ENCODE measurements at places on chromosomes 4 and X. TPM values are rescaled to one million over a fixed set of nuclear protein-coding genes. Genes with fewer than 3 reads are reported as not detected.

The ASB9 gene
- 5.6 TPM for total RNA-seq

The RASGEF1B gene
- total RNA-seq: not detected

The SAGE1 gene
- total RNA-seq: not detected

The NLRP2B gene
- total RNA-seq: not detected

The H2BW1 gene
- total RNA-seq: not detected

The RAB28 gene
- total RNA-seq: 13.2 TPM

The PDGFC gene
- total RNA-seq: 6.7 TPM

The ATP1B4 gene
- not detected for total RNA-seq

The RHOXF1 gene
- total RNA-seq: not detected

The CASP3 gene
- total RNA-seq: 66.1 TPM

The EFHC2 gene
- not detected for total RNA-seq

The TLR3 gene
- total RNA-seq: 5.2 TPM

The XK gene
- total RNA-seq: not detected

The FUNDC1 gene
- total RNA-seq: 15.4 TPM

The RPA4 gene
- total RNA-seq: 2.1 TPM

The IL15 gene
- 3.1 TPM for total RNA-seq

The PRRG1 gene
- 28.3 TPM for total RNA-seq

The NEXMIF gene
- total RNA-seq: not detected

The CTAG2 gene
- total RNA-seq: not detected

The HDAC8 gene
- 38.9 TPM for total RNA-seq

The MAGEA2B gene
- total RNA-seq: not detected

The SOWAHB gene
- total RNA-seq: not detected

The TMEM35A gene
- total RNA-seq: 7.2 TPM

The RHOXF2 gene
- not detected for total RNA-seq

The SPP1 gene
- not detected for total RNA-seq
